ENCODE measurements at places on chromosomes 2 and 18.

DNA sequence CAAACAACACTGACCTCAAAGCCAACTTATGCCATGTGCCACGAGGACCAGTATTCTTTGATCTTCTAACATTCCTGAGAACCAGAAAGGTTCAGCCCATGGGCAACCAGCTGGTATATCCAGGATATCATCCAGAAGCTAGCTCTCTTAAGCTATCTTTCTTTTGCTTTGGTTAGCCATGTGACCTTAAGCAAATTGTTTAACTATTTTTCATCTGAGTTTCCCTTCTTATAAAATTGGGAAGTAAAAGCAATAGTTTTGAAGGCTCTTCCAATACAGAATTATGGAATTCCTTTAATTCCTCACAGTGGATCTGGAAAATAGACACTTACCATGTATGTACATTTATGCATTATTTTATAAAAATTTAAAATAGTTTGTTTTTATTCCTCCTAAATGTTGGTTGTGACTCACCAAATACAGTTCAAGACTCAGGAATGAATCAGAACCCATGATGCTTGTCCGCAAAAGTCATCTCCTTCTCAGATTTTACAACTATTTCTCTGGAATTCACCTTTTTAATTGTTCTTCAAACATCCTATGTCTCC, 435.7 kb downstream of the ZEB2 start:
- no peak for DNase-seq

DNA sequence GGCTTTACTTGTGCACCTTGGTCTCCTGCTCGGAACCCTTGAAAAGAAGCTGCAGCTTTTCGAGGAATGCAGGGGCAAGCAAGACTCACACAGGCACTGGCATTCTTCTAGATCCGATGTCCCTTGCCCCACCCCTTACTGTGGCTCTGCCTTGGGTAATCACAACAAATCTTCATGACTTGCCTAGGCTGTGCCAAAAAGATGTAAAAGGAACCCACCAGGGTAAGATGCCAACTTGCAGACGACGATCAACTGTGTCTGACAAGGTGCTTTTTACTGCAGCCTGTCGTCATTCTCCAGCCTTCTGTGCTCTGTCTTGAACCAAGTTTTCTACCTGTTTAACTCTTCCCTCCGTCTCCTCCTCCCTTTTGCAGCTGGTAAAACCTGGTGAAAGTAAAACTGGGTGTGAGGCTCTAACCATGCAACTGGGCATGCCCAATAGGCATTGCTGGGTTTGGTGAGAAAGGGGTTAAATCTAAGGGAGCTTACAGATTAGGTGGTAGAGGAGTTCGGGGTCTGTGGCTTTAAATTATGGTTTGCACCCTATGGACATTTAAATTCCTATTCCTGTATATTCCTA, 909 bp upstream of the NRXN1 start:
- DNase-seq, result no peak

DNA sequence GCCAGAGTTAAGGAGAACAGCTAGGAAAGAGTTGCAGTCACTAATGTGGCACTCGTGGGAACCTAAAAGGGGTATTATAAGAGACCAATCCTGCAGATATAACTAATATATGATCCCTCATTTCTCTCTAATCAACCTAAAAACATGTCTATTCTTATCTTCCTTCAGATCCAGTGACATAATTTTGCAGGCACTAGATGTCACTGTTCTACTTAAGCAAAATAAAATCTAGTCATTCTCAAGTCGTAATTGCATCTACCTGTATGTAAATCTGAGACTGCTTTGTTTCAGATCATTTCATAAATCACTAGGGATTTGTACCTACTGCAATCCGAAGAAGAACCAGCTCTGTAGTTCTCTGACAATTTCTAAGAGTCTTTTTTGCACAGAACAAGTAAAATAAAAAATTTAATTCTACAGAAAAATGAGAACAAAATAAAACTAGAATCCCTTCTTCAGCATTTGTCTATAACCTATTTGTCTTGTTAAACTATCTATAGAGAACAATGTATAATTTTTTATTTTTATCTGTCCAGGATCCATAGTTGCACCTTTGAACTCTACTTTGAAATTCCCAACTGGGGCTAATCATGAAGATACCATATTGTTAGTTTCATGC, 56.5 kb upstream of the ERBB4 start:
- no peak for DNase-seq

DNA sequence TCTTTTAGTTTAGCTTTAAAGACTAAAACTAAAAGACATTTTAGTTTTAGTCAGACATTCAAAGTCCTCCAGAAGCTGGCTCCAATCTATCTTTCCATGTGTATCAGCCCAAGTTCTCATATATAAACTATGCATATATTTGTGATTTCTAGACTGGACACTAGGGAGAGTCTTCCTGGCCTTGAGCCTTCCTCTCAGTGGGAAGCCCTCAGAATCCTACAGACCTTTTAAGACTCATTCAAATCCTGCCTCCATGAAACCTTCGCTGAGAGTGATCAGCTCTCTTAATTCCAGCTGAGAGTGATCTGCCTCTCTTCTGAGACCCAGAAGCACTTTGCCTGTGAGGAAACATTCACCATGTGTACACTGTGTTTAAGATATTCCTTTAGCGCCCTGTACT, 452.7 kb downstream of the TGIF1 start:
- DNase-seq, result no peak

DNA sequence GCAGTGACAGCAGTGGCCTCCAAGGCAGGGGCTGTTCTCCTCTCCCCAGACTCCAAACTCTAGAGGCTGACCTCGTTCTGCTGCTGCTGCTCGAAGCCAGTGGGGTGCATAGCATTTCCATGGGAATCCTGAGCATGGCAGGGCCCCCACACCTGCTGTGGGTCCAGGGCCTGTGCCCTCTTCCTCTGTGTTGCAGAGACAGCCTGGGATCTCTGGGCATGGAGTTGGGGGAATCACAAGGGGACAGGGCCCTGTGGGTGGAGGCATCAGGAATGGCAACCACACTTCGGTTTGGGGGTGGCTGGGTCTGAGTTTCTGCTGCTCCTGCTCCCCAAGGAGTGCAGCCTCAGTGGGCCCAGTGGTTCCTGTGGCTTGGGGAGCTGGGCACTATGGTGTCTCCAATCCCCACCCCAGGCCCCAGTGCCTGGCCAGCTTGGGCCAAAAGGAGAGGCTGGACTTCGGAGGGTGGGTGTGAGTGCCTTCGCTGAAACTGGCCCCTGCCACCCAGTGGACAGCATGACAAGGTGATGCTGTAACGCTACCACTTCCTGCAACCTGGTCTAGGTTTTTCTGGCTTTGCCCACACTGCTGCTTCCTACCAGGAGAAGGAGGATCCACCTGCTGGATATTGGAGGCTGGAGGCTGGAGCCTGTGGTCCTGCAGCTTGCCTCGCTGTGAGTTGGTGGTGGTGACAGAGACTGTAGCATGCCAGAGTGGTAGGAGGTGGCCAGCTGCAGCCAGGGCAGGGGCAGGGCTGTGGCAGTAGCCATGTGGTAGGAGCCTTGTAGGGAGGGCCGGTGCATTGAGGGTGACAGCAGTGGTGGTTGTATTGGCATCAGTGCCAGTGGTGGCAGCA, 56.6 kb downstream of the SOWAHC start:
- no peak for DNase-seq

DNA sequence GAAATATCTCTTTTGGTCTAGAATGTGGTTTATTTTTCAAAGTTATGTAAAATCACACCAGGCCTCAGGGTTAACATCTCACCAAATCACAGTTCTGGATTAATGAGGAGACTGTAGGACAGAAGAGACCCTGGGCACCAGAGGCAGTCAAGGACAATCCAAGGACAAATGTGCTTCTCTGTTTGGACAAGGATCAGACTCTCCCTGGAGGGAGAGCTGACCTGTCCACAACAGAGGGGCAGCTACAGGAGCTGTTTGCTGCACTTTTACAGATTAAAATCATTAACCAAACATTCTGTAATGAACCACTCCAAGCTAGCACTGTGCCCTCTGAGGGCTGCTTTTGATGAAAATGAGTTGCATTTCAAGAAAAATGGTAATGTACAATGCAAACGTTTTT, 690.6 kb upstream of the SLC8A1 start:
- DNase-seq, result no peak

DNA sequence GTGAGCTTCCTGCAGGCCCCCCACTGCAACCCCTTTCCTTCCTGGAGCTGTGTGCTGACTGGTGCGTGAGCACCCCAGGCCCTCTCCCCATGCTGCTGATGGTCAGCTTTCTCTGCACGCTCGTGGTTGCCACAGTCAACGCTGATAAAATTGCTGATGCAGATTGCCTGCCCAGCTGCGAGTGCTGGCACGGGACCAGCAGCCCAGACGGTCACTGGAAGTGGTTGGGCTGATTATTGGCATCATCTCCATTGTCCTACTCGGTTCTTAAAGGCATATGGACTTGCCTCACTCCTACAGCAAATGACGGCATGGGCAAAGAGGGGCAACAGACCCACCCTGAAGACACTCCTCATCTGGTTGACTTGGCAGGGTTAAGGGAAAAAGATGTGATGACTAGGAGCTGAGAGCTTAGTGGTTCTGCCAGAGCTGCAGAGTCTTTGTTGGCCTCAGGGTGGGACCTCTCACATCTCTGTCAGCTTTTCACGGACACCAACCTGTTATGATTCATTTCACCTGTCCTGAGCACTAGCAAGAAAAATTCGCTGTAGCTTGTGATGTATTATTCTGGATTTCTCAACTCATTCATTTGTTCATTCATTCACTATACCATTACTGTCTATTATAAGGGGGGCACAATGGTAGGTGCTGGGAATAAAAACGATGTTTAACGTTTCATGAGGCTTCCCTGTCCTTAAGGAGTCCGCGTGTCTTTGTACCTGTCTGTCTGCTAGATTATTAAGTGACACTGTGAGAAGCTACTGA, 38.4 kb downstream of the PAX8 start:
- DNase-seq, result no peak

GRCh38 chr2:75326645-75327044, 127.3 kb upstream of the TACR1 start:
- no peak for DNase-seq

DNA sequence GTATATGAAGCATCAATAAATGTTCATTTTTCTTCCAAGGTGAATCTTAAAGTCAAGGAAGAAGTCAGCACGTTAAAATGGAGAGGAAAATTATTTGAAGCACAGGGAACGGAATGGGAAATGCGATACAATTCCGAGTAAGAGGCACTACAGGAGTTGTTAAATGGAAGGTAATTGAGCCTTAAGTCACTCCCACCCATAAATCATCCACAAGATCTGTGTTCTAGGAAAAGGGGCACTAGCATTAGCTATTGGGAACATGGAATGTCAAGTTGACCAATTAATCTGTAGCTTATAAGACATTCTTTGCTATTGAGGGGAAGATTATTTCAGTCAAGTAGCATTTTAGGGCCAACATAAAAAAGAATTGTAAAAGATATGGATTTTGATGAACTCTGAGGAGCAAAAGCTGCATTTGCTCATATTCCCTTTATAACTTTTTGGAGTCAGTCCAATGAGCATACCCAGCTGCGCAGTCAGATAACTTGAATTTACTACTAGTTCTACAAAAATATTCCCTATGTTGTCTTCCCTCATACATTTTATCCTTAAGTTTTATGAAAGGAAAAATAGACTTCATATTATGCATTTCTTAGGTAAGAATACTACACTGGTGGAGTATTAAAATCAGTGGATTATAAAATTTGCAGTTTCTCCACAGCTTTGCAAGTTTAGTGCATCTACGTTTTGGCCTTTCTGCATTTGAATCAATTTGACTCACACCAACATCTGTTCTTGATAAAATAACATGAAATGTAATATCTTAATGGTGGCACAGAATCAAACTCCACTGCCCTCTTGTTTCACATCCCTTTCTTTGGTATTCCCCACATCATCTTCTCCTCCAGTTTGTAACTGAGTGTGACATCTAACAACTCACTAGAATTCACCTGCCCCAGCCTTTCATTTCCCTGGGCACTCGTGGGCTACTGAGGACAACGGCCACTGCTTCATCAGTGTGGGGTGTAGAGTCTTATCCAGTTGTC, 95.6 kb downstream of the SP3 start:
- DNase-seq, result no peak

DNA sequence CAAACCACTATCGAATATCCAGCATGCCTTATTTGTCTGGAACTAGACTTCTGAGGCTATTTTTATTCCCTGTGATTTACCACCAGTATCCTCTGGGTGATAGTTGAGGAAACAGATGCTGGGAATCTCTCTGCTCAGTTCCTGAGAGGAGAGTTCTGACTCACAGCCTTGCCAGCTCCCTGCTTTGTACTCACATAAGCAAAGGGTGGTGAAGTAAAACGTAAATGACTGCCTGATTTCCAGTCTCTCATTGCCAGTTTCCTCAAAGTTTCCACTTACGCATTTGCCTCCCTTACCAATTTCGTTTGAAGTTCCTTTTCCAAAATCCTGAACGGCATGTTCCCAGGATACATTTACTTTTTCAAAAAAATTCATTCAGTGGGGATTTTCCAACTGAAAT, 69.2 kb upstream of the HNRNPA3 start:
- no peak for DNase-seq

- DNase-seq, result no peak
Measured at GRCh38 chr2:19806591-19806990, 95.2 kb downstream of the TTC32 start.

- no peak for DNase-seq
Measured at GRCh38 chr2:39246382-39246980, 2.7 kb upstream of the CDKL4 start.

DNA sequence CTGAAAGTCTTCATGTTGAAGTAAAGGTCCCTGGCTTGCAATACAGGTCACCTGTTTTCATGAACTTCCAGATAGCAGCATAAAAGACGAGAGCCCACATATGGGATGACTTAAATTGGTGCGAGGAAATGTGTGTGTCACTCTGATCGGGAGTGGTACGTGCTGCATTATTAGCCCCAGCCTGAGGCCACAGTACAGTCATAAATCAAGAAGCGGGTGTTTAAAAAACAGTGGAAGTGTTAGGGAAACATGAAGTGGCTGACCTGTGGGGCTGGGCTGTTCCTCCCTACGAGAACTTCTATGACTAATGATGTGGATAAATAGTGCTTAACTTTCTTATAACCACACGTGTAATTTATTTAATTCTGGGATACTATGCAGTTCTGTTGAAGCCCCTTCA, 24.4 kb downstream of the RDH14 start:
- no peak for DNase-seq

- no peak for DNase-seq
Measured at GRCh38 chr2:218961229-218961628, 1.8 kb downstream of the CDK5R2 start.

GRCh38 chr2:36387258-36387916, 31.8 kb downstream of the CRIM1 start:
- no peak for DNase-seq

DNA sequence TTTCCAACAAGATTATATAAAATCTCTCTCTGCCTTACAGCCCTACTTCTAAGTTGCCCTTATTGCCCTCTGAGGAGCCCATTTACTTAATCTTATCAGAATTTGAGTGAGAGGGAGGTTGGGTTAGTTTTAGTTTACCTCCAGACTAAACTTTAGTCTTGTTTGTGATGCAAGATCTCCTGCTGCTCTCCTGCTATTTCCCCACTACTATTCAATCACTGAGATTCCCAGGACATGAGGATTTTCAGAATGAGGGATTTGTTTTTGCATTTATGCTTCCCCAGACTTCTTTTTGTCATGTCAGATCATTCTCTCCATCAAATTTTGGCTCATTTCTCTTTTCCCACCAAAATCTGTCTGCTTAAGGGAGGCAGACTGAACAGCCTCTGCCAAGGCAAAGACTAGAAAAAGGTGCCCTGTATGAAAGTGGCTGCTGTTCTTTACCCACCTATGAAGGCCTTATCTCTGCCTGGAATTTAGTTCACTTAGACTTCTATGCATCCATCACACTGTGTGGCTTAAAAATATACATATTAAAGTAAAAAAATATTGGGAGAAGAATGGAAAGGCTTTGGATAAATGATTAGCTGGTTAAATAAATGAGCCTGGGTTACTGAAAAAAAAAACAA, 401.3 kb downstream of the PID1 start:
- peak; percentile 23 for DNase-seq
